ENCODE measurements at places on chromosomes 6 and 20.

DNA sequence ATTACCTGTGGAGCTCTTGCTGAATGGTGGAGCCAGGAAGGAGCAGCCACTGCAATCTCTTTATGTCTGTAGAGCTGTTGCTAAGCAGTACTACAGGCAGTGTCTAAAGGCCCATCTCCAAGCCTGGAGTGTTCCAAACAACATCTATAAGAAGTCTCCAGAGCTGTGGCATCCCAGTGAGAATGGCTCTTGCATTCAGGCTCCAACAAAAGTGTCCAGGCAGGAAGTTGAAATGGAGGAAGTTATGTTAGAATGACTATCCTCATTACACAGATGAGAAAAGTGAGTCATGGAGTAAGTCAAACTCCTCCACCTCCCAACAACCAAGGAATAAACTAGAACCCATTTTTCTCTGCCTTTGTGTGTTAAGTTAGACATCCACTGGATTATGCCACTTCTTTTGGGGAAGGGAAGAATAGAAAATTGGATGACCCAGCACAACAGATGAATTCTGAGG is 288.5 kb upstream of the STXBP5 start:
- no peak for DNase-seq

DNA sequence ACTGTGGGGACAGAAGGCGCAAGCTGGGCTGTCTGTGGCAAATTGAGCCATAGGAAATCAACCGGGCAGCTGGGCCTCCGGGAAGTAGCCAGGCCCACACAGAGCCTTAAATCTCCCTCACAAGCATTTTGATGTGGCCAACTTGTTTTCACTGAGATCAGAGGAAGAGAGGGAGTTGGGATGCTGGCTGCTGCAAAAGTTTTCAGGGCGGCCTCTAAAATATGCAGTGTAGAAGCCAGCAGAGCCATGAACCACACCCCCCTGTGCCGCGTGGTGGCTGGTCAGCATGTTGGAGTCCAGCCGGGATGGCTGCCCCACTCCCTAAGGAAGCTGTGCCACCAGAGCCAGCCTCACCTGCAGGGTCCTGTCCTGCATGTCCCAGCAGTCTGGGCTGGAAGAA is 167.4 kb downstream of the CDC5L start:
- no peak for DNase-seq

DNA sequence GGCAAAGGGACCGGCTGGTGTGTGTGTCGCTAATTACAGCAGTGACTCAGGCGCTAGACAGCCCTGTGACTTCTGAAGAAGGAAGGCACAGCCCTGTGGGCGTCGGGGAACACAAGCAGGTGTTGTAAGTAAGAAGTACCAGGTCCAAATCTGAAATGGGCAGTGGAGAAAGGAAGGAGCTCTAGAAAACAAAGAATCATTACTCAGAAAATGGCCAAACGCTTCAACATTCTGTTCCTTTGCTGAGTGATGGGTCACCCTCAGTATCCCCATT is 106.8 kb downstream of the PXDC1 start:
- DNase-seq = no peak

DNA sequence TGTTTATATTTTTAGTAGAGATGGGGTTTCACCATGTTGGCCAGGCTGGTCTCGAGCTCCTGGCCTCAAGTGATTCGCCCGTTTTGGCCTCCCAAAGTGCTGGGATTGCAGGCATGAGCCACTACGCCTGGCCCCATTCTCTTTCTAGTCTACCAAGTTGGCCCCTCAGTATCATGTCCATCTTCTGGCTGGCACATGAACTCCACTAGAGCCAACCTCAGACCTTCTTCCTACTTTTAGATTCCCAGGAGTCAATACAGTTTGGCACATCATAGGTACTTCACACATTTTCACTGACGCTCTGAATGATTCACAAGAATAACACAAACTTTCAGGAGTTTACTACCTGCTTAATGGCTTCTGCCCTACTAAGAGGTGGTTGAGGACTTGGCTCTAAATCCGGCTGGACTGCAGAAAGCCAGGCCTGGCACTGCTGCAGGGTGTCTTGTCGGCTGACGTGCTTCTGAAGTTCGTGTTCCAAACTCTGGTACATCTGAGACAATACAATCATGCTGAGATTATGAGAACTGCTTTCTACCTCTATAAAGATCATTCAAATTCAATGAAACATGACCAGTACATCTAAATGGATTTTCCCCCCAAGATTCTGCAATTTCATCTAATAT is 293.3 kb downstream of the SYNE1 start:
- DNase-seq = no peak

DNA sequence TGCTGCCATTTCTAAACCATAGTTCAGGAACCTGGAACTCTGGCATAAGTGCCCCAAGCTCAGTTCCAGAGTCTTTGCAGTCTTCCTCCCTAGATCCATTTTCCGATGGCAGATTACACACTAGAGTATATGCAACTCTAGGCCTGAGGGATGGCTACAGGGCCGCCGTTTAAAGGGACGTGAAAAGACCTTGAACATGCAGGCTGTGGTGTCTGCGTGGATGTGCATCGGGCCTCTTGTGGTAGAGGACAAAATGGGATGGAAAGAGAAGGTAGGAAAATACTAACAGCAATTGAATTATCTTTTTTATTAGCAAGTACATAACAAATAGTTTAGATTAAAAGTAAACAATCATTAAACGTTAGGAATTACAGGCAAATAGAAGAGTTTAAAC is 588.9 kb downstream of the RFPL4B start:
- no peak for DNase-seq

Measured in activated CD4-positive, CD25-positive, alpha-beta regulatory T cell (primary cell).